AG04449 (cell line): ENCODE measurements at places on chromosomes 3 and 15.

DNA sequence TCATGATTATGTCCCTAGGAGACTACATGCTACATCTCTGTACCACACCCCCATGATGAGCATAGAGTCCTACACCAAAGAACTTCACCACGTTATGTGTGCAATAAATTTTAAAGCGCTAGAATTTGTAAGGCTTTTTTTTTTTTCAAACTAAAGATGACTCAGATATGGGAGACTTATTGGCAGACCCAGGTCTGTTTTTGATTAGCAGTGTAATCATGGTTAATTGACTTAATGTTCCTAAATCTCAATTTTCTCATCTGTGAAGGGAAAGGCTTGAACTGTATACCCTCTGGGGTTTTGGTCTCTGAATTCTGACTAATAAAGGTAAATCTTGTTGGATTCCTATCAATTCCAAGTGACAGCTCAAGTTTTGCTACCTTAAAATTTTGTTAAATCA, 26.4 kb downstream of the ABI3BP start:
- no peak for DNase-seq

GRCh38 chr3:65995515-65995914, 43.2 kb downstream of the MAGI1 start:
- no peak for DNase-seq

GRCh38 chr3:33831053-33831452, 32.6 kb downstream of the PDCD6IP start:
- DNase-seq = no peak

GRCh38 chr3:49842843-49843517, 13.4 kb downstream of the TRAIP start:
- DNase-seq = no peak

GRCh38 chr15:70376031-70376928, 278.6 kb upstream of the TLE3 start:
- no peak for DNase-seq

DNA sequence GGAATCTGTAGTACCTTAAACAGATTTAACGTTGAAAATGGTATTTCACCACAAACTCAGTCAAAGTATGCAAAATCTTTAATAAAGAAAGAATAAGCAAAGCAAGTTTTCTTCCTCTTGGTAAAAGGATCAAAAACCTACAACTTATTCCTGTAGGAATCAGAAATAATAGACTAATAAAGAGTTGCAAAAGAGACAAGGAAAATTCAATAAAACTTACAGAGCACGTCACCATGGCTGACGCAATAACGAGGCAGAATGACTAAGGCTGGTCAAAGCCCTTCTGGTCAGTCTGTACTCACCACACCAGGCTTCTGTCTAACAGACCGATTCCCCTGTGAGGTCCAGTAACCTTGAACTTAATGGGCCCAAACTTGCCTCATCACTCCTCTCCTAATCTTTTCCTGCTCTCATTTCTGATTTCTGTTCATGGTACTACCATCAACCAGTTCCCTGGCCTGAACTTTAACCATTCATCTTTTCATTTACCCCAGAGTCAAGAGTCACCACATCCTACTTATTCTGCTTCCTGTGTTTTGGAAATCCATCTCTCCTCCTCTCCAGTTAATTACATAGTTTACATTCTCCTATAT, 5.0 kb downstream of the MASP1 start:
- DNase-seq = no peak

DNA sequence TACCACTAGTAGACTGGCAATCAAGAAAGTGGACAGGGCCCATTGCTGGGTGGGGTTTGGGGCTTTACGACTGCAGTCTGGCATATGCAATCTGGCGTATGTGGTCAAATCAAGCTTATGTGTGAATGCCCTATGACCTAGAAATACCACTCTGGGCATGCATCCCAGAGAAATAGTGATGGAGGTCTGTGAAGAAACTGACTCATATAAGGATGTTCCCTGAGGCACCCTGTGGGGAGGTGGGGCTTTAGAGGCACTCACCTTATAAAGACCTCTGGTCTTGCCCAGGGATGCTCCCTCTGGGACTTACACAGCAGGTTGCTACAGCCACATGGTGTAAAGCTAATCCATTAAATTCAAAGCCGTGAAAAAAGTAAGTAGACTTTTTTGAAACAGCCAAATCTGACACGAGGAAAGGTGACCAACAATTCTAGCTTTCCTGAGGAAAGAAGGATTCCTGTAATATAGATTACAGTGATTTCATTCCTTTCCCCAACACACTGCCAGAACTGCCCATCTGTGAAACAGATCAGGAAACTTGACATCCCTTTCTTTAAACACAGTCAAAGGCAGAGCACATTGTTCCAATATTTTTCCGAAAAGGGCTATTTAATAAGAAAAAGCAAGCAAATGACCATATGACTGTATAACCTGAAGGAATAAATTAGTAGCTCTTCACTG, 13.6 kb downstream of the RARRES1 start:
- peak; percentile 91 for DNase-seq

- no peak for DNase-seq
Observed at GRCh38 chr3:130649061-130649654, 97.5 kb downstream of the PIK3R4 start.
